ENCODE measurements at places on chromosomes 4 and X.

GRCh38 chrX:136767104-136767941 lies 13.4 kb downstream of the ARHGEF6 start:
- DNase-seq, result peak; percentile 5

DNA sequence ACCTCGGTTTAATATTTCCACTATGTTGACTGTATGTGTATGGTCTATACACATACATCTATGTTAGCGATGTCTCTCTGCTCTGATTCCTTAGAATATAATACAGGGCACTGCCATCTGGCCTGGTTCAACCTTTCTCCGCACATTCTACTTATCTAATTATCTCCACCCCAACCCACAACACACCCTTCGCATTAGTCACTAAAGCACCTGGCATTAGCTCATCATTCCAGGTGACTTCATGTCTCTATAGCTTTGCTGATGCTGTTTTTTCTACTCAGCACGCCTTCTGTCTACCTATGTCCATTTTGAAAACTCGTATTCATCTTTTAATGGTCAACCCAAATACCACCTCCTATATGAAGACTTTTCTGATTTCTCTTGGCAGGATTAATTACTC lies 425.2 kb upstream of the RASGEF1B start:
- DNase-seq, result no peak

DNA sequence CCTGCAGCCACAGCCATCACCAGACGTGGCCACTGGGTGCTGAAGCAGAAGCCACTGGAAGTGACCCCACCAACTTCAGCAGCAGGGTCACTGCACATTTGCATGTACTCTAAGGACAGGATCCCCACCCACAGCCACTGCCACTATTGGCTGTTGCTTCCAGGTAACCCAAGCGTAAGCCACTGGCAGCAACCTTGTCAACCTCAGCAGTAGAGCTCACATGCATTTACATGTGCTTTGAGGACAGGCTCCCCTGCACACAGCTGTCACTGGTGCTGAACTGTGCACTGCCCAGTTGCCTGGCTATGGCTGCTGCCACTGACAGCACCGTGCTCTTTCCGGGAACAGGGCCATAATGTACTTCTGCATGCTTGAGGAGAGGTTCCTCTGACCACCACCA lies 332.4 kb upstream of the DMD start:
- DNase-seq, result no peak

- DNase-seq, result no peak
Observed at GRCh38 chr4:5974321-5974720, 43.9 kb downstream of the C4orf50 start.

GRCh38 chr4:26826721-26827120 lies 33.9 kb upstream of the STIM2 start:
- DNase-seq, result no peak

- no peak for DNase-seq
Observed at GRCh38 chrX:112043997-112044396, 38.6 kb downstream of the TRPC5 start.

DNA sequence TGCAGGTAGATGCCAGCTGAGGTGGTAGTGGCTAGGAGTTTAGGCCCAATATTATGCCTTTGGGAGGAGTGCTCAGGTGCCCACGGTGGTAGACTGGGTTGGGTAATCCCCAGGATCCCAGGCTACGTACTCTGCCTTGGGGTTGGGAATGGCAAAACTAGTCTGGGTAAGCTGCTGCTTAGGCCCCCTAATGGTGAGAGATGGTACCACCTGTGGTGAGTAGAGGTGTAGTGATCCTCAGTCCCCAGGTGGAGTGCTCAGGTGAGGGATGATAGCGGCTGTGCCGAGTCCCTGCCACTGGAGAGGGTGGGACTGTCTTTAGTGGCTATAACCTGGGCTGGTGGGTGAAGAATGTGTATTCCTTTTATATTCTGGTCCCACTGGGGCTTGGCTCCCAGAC lies 75.2 kb downstream of the IL1RAPL2 start:
- DNase-seq, result no peak

- DNase-seq, result no peak
Observed at GRCh38 chr4:2829321-2829932, 14.2 kb upstream of the ADD1 start.

GRCh38 chrX:94662689-94663088 lies 988.7 kb downstream of the FAM133A start:
- no peak for DNase-seq

DNA sequence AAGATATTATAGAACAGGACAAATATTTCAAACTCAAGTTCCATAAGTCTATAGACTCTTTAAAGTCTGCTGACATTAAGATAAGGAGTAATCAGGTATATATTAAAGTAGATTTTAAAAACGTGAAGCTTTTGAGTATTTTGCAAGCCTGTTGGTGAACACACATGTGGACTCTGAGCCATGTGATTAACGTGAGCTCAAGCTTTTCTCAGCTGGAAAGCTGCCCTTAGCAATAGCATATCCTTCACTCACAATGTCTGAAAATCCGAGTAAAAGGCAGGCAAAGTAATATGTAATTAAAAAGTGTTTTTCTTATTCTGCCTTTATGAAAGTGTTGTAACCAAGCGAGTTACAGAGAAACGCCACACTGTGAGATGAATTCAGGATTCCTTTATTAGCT lies 140.5 kb upstream of the AADAT start:
- DNase-seq, result no peak

- no peak for DNase-seq
Observed at GRCh38 chrX:41335198-41335957, 1.4 kb downstream of the DDX3X start.

- DNase-seq, result no peak
Observed at GRCh38 chr4:34417160-34417559, 1827.2 kb downstream of the ARAP2 start.

GRCh38 chrX:96449191-96449590 lies 235.5 kb upstream of the DIAPH2 start:
- no peak for DNase-seq

DNA sequence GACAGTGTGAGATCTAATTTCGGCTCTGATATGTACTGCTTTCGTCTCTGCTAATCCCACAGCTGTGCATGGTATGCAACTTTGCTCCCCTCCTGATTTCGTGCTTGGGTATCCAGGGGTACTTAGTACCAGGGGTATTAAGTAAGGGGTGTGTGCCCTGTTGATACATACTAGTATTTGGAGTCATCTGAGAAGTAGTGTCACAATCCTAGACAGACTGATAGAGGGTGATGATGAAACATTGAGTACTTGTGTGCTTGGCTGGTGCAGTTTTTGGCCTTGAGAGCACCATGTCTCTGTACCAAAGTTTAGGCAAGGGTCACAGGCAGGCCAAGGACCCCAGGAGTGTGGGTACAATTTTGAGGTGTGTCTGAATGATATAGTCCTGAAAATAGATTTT lies 10.9 kb downstream of the GPAT3 start:
- no peak for DNase-seq

DNA sequence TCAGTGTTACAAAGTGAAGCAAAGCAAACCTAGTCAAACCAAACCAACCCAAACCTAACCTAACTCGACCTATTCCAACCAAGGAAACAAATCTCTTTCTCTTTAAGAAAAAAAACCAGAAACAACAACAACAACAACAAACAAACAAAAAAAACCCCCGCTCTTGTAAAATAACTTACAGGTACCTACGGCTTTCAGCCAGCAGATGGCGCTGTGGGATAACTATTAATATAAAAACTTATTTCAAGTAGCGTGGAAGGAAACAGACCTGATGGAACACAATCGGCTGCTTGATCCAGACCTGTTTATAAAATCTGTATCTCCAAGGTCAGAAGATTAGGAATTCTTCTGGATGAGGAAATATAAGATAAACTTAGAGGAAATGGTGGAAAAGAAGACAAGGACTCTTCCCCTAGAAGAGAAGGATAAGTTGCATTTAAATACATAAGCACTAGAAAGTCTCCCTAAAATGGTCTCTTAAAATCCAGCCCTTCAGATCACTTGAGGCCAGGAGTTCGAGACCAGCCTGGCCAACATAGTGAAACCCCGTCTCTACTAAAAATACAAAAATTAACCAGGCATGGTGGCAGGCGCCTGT lies 34.4 kb upstream of the CDKL5 start:
- peak; percentile 18 for DNase-seq

DNA sequence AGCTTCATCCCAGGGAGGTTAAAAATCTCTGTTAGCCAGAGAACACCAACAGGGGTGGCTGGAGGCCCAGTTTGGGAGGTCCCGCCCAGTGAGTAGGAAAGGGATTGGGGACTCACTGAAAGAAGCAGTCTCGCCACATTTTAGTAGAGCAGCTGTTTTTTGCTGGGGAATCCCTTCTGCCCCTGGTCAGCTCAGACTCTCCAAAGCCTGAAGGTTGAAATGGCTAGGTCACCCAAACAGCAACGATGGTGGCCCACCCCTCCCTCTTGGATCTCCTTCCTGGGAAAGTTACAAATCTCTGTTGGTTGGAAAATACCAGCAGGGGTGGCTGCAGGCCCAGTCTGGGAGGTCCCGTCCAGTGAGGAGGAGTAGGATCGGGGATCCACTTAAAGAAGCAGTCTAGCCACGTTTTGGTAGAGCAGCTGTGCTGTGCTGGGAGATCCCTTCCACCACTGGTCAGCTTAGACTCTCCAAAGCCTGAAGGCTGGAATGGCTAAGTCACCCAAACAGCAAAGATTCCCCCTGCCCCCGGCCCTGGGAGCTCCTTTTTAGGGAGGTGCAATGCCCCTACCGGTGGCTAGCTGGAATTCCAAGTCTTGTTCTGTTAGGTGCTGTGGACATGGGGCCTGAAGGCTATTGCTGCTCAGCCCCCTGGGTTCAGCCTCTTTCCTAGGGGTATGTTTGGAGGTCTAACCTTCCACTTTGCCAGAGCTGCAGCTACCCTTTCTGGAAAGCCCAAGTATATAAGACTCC lies 40.0 kb upstream of the TEX13A start:
- no peak for DNase-seq

GRCh38 chr4:41369680-41370079 lies 113.0 kb downstream of the UCHL1 start:
- no peak for DNase-seq

- DNase-seq, result no peak
Observed at GRCh38 chr4:152843481-152844090, 63.8 kb downstream of the ARFIP1 start.

GRCh38 chr4:41725254-41725653 lies 23.3 kb downstream of the PHOX2B start:
- DNase-seq, result no peak

- DNase-seq, result no peak
Observed at GRCh38 chr4:184536881-184537248, 62.5 kb upstream of the IRF2 start.

Measured in NCI-H510A (cell line).